ENCODE measurements at places on chromosomes 6 and 20. TPM values are rescaled to one million over a fixed set of nuclear protein-coding genes. Genes with fewer than 3 reads are reported as not detected.

HLA-DOB gene
- 0.12 TPM for total RNA-seq

PAK5 gene
- total RNA-seq, result not detected

BEND3 gene
- 2.2 TPM for total RNA-seq

KCNK16 gene
- not detected for total RNA-seq

VEGFA gene
- 200 TPM for total RNA-seq

PROKR2 gene
- total RNA-seq, result not detected

TCP1 gene
- 254 TPM for total RNA-seq

RGL2 gene
- 20.1 TPM for total RNA-seq

ZC2HC1B gene
- not detected for total RNA-seq

SRMS gene
- total RNA-seq, result not detected

STMND1 gene
- not detected for total RNA-seq

EBF4 gene
- 1.2 TPM for total RNA-seq

CABLES2 gene
- 2.8 TPM for total RNA-seq

CFAP61 gene
- 0.22 TPM for total RNA-seq

ZNF311 gene
- total RNA-seq, result 1.7 TPM

PPP1R3G gene
- 2.9 TPM for total RNA-seq

RRAGD gene
- 2.3 TPM for total RNA-seq

FBXL4 gene
- 15.7 TPM for total RNA-seq

ZC3H12D gene
- total RNA-seq, result 0.37 TPM

NKAIN2 gene
- not detected for total RNA-seq

EEF1E1 gene
- total RNA-seq, result 55.2 TPM

All from uterine smooth muscle cell (primary cell).